ENCODE measurements at places on chromosomes 5 and 9.

DNA sequence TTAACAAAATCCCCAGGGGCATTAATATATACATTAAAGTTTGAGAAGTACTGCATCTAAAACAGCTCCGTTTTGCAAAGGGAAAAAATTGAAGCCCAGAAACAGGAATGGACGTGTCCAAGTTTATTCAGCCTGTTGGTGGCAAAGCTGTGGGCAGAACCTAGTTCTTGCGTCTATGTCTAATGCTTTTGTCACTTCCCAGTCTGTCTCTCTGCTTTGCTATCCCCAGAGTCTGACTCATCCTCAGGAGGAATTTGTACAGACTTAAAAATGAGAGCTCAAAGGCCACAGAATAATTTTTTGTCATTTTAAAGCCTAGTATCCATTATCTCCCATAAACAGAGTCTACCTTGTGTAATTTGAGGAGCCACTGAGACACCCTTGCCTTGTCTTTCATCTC lies 330.9 kb upstream of the GRIA1 start:
- H3K36me3 ChIP-seq, result no peaks in the 10 kb centered on the region
- no peaks in the 10 kb centered on the region for H3K4me1 ChIP-seq
- no peak overlapping the region for H3K27ac ChIP-seq
- no peak for DNase-seq
- no peak overlapping the region for H3K4me3 ChIP-seq

DNA sequence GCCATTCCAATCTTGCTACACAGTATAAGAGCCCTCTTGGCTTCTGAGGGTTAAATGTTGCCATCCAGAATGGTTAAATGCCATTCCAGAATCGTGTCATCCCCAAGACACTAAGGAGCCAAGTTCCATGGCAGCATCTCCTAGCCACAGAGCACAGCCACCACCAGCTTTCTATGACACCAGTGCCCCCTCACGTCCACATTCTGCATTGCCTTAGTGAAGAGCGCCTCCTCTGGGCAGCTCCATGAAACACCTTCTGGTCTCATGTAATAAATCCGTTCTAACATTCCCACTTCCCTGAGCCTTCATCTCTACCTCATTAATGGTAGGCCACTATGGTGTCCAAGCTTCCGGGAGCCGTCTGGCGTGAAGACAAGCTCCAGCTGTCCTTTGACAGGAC lies 12.4 kb downstream of the CBY3 start:
- no peak overlapping the region for H3K27ac ChIP-seq
- no peak overlapping the region for H3K4me3 ChIP-seq
- H3K36me3 ChIP-seq, result no peaks in the 10 kb centered on the region

- H3K4me3 ChIP-seq, result no peak overlapping the region
- no peak for DNase-seq
- no peaks in the 10 kb centered on the region for H3K27me3 ChIP-seq
- no peaks in the 10 kb centered on the region for H3K36me3 ChIP-seq
- H3K27ac ChIP-seq, result peak overlapping the region; percentile 9
Observed at GRCh38 chr9:134396258-134396742, 70.0 kb downstream of the RXRA start.

GRCh38 chr9:7273575-7273974 lies 515.8 kb downstream of the KDM4C start:
- H3K27me3 ChIP-seq, result no peaks in the 10 kb centered on the region
- no peaks in the 10 kb centered on the region for H3K36me3 ChIP-seq
- no peak for DNase-seq
- no peak overlapping the region for H3K27ac ChIP-seq
- H3K4me1 ChIP-seq, result no peaks in the 10 kb centered on the region

GRCh38 chr9:109903515-109904138 lies 123.6 kb downstream of the PALM2AKAP2 start:
- H3K4me3 ChIP-seq, result no peak overlapping the region
- H3K27me3 ChIP-seq, result no peaks in the 10 kb centered on the region
- no peak overlapping the region for H3K27ac ChIP-seq

DNA sequence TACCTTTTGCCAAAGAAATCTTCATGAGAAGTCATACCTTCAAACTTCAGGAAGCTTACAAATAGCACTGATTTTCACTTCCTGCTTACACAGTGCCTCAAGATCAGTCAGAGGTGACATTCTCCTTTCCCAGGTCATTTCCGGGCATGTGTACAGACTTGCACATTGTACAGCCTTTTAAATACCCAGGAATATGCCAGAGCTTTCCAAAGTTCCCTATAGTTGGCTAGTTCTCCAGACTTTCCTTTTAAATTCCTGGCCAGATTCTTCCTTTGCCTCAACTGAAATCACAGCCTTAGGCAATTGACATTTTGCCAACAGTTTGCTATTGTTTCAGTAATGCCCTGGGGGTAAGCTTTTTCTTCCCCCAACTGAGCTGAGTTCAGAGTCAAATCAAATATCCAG lies 47.2 kb downstream of the RFX3 start:
- H3K27me3 ChIP-seq, result no peaks in the 10 kb centered on the region
- H3K27ac ChIP-seq, result peak overlapping the region; percentile 10
- H3K4me1 ChIP-seq, result no peaks in the 10 kb centered on the region
- no peaks in the 10 kb centered on the region for H3K36me3 ChIP-seq
- no peak overlapping the region for H3K4me3 ChIP-seq

DNA sequence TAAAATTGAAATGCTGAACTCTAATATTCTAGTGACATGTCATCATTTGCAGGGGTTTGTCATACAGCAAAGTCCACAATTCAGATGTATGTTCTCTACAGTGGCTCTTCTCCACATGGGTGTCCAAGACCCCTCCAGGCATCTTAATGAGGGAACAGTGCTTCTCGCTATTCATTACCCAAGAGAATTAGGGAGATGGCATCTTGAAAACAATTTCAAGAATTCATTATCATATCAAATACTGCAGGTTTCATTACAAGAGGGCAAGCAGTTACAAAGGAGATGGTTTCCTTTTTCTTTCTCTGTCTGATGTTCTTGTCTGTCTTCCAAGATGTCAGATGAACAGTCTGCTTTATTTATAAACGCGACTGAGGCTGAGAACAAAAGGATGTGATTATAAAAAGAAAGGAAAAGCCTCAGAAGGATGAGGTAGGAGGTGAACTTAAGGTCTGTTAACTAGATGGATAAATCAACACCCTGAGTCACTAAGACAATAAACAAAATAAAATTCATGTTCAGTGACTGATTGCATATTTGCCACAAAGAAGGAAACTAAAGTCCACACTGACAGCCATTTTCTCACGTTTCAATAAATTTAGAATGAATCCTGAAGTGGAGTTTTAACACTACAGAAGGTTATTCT lies 326.7 kb upstream of the EFNA5 start:
- no peak overlapping the region for H3K27ac ChIP-seq
- no peak for DNase-seq
- no peak overlapping the region for H3K4me3 ChIP-seq
- no peaks in the 10 kb centered on the region for H3K36me3 ChIP-seq

DNA sequence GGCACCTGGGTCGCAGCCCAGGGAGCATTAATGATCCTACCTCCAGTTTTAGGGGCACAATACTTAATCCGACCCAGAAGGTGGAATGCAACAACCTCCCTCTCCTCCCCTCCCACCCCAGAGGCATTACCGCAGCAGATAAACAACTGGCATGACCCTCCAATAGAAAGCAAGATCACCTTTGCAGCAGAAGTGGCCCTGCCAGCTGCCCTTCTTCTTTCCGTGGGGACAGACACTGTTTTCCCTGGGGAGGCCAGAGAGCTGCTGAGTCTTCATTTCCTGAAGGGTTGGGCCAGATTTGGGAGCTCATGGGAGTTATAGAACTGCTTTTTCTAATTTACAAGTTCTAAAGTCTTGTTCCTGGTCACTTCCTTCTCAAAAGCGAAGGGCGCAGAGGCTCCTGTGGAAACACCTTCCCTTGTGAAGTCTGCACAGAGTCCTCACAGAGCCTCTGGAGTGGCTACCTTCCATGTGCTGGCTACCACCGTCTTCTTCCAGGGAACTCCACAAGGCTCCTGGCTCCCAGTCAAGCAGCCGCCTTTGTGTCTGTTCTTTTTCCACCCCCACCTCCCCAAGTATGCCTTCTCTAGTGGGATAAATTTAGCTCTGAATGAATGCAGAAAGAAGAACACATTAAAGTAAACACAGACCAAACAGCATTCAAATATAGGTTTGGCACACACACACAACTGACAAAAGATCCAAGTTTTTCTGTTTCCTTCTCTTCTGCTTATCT lies 8.0 kb upstream of the PALM2AKAP2 start:
- no peak for DNase-seq
- peak overlapping the region; percentile 9 for H3K27ac ChIP-seq
- H3K4me3 ChIP-seq, result no peak overlapping the region
- H3K36me3 ChIP-seq, result no peaks in the 10 kb centered on the region

DNA sequence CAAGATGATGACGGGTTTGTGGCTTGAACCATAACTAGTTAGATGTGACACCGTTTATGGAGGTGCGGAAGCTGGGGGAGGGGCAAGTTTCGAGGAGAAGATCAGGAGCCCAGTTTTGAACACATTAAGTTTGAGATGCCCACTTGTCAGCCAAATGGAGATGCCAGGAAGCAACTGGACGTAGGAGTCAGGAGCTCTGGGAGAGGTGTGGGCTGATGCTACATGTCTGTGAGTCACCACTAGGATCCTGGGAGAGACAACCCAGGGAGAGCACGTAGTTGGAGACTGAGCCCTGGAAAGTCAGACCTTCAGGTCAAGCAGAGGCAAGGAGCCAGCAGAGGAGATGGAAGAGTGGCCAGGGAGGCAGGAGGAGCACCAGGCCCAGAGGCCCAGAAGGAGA lies 48.8 kb upstream of the SLC25A51 start:
- H3K4me1 ChIP-seq, result no peaks in the 10 kb centered on the region
- H3K27ac ChIP-seq, result peak overlapping the region; percentile 63
- DNase-seq, result no peak
- H3K27me3 ChIP-seq, result no peaks in the 10 kb centered on the region
- peaks cover 25% of the 10 kb centered on the region for H3K36me3 ChIP-seq

- no peaks in the 10 kb centered on the region for H3K36me3 ChIP-seq
- no peak overlapping the region for H3K4me3 ChIP-seq
- no peak overlapping the region for H3K27ac ChIP-seq
- no peak for DNase-seq
Observed at GRCh38 chr5:84614906-84615305, 230.2 kb upstream of the EDIL3 start.

DNA sequence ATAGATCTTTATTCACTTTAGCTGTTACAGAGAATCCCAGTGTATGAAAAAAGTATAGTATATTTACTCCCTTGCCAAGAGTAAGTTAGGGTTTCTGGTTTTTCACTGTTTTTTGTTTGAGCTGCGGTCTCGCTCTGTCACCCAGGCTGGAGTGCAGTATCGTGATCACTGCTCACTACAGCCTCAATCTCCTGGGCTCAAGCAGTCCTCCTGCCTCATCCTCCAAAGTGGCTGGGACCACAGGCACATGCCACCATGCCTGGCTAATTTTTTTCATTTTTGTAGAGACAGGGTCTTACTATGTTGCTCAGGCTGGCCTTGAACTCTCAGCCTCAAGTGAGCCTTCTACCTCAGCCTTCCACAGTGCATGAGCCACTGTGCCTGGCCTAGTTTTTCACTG lies 3.0 kb downstream of the RAI14 start:
- no peaks in the 10 kb centered on the region for H3K36me3 ChIP-seq
- DNase-seq, result no peak
- peaks cover 25% of the 10 kb centered on the region for H3K4me1 ChIP-seq
- H3K27me3 ChIP-seq, result no peaks in the 10 kb centered on the region
- no peak overlapping the region for H3K27ac ChIP-seq

GRCh38 chr5:120630550-120630949 lies 166.4 kb downstream of the PRR16 start:
- H3K27me3 ChIP-seq, result peaks cover 3% of the 10 kb centered on the region
- H3K4me1 ChIP-seq, result no peaks in the 10 kb centered on the region
- no peak overlapping the region for H3K27ac ChIP-seq
- H3K4me3 ChIP-seq, result no peak overlapping the region

- DNase-seq, result no peak
- no peak overlapping the region for H3K27ac ChIP-seq
- H3K36me3 ChIP-seq, result no peaks in the 10 kb centered on the region
- no peak overlapping the region for H3K4me3 ChIP-seq
Observed at GRCh38 chr9:22088053-22088716, 79.1 kb upstream of the CDKN2B start.
